Amniotic stem cell (primary cell): ENCODE measurements at places on chromosomes 7 and 10.
A peak's percentile ranks its signal among the peaks of the same experiment; 100 is the strongest.

DNA sequence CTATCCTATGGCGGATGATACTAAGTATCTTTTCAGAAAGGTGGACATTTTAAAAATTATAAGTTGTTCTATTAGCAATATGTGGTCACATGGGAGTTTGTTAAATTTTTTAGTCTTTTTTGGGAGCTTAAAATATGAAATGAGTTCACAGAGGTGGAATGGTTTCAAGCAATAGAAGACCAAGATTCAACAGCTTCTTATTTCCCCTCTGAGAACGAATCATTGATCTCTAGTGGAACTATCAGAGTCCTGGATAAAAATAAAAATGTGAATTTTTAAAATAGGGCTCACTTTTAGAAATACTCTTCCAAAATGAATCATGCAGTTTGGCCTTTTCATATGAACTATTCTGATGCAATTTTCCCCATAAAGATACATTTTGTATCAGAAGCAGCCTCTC is 467.7 kb upstream of the KLF6 start:
- DNase-seq, result no peak

DNA sequence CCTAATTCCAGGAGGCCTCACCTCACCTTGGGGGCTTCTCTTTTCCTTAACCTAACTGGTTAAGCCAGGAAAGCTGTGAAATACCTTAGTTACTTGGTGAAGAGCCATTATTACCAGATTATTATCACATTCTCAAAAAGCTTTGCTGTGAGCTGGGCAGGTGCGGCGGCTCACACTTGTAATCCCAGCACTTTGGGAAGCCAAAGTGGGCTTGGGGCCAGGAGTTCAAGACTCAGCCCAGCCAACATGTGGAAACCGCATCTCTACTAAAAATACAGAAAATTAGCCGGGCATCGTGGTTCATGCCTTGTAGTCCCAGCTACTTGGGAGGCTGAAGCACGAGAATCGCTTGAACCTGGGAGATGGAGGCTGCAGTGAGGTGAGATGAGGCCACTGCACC is 102.4 kb upstream of the KLF6 start:
- no peak for DNase-seq

DNA sequence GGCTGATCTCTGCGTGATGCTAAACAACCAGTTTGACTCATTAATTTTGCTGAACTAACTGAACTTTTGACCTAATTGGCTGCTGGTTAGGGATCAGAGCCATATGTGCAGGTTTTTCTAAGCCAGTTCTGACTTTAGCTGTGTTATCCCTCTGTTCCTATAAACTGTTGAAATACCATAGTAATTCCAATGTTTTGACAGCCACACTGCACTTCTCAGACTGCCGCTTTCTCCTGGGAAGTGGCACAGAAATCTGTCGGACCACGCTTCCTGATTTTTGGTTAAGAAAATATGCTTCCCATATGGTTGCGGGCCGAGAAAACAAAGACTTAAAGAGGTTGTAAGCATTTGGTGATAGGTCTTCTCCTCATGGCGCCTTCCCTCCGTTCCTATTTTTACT is 42.3 kb downstream of the TBXAS1 start:
- DNase-seq, result no peak

DNA sequence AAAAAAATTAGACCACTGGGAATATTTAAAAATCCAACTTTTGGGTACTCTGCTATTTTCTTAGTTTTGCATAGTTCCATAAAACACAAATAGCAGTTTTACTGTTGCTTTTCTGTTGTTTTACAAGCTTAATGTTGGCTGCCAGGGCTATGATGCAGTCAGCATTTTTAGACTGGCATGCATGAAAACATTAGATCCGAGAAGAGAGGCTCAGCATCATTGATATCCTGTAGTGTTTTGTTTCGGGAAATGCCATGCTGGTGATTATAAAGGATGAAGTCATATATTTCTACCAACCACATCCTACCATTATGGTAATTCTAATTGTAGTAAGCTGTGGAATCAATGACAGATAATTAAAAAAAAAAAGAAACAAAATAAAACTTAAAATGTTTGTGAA is 104.6 kb downstream of the MBL2 start:
- no peak for DNase-seq

DNA sequence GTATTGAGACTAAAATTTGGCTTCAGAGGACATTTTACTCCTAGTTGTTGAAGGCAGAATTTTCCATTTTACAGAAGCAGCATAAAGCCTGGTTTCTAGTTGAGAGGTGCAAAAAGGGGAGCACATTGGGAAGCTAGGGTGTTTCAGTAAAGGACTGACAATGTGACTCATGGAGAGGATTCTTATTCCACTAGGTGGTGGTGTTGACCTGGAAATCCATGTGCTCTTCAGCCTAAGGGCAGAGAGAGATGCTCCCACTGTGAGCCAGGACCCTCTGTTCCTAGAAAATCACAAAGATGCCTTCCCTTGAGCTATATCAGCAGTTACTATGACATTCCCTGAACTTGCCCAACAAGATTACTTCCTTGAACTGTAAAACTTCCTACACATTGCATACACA is 687.8 kb downstream of the IPMK start:
- no peak for DNase-seq

DNA sequence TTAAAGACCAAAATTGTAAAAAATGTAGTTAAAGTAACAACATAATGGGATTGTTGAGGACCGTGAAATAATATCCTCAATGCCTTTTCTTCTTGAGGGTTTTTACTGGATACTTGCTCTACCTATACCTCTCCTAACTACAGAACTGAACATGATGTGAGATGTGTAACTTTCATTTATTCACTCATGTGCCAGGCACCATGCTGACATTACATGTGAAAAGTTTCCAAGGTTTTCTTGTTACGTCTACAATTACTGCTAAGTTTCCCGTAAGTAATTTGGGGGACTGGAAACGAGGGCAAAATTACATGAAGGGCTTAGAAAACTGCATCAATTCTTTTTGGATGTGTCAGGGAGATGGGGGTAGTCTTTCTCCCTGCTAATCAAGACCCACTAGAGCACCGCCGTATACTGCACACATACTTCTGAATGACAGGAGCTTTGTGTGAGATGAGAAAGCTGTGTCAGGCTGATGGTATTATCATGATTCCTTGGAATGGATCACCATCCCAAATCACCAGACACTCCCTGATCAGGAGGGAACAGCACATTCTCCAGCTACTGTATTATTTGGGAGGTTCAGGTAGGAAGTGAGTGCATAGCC is 41.8 kb downstream of the PTPRZ1 start:
- no peak for DNase-seq

GRCh38 chr10:31536302-31536701 is 217.3 kb downstream of the ZEB1 start:
- no peak for DNase-seq

DNA sequence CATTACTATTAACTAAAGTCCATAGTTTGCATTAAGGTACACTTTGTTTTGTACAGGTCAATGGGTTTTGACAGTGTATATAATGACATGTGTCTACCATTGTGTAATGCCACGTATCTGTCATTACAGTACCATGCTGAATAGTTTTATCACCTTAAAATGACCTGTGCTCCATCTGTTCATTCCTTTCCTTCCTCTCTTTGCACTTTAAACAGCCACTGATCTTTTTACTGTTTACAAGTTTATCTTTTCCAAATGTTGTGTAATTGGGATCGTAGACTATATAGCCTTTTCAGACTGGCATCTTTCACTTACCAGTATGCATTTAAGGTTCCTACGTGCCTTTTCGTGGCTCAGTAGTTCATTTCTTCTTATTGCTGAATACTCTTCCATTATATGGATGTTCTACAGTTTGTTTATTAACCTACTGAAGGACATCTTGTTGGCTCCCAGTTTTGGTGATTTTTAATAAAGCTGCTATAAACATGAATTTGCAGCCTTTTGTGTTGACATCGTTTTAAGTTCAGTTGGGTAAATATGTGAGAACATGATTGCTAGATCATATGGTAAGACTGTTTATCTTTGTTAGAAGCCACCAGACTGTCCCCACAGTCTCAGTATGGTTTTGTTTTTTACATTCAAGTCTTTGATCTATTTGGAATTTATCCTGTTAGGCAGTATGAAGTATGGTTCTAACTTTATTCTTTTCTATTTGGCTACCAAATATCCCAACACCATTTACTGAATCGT is 24.7 kb downstream of the STAM start:
- DNase-seq, result no peak

- DNase-seq, result peak; percentile 78
These were observed 312.0 kb upstream of the ZMIZ1 start for GRCh38 chr10:78756604-78757343.

DNA sequence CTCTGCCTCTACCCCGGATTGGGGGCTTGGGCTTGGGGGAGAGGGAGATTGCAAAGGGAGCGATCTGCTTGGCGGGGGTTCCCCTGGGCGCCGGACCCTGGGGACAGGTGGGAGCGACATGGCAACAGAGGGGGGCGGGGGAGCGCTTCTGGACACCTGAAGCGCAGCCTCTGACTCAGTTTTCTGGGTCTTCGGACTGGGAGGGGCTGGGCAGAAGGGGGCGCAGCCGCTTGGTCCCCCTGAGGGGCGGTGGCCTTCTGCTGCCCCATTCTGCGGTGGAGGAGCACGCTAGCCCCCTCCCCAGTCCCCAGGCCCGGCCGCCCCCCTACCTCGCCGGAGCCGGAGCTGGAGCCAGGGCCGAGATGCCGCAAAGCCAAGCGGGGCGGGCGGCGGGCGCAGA is 380 bp downstream of the NAT16 start:
- DNase-seq, result no peak

GRCh38 chr7:74474271-74474865 is 20.7 kb downstream of the GTF2IRD1 start:
- no peak for DNase-seq

- DNase-seq, result no peak
These were observed 58.3 kb downstream of the VCL start for GRCh38 chr10:74056050-74056818.

DNA sequence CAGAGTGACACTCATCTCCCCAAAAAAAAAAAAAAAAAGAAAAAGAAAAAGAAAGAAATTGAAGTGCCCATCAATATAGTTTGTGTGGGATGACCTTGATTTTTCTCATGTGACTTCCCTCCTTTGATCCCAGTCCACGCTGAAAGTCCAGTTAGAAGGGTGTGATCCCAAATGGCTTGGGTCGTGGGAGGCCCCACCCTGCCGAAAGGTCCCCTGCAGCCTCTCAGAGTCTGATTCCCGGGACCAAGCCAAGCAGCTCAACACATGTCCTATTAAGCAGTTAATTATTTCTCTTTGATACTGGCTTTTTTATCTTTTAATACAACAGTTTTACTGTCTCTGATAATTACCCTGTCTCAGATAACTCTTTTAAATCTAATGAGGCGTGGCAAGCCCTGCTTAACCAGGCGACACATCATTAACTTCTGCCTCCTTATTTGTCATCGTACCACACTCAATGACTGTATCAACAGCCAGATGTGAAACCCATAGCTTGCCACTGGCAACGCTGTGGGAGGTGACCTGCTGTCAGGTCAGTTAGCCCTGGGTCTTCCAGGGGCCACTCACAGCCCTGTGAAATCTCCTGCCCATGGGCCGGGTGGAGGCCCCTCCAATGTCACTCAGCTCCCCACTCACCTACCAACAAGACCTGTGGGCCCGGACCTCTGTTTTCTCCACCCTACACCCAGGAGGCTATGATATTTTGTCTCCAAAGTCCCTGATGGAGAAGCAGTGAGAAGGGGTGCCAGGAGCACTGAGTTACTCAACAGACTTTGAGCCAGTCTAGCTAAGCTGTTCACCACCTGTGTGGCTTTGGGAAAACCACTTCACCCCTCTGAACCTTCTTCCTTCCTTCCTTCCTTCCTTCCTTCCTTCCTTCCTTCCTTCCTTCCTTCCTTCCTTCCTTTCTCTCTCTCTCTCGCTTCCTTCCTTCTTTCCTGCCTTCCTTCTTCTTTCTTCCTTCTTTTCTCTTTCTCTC is 110.0 kb upstream of the SFMBT2 start:
- no peak for DNase-seq

DNA sequence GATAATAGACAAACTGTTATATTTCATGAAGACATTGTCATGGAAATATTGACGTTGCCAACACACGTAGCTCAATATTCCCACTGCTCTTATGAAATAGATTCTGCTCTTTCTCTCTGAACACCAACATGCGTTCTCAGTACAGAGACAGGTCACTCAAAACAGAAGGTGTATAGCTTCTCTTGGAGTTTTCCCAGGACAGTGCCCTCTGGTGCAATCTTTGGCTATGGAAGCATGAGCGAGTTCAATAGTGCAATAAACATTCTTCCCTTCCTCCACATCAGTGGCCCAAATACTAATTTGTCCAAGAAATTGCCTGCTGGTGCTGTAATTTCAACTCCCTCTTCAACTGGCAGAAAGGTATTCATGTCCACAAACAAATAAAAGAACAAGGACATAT is 145.3 kb downstream of the MAGI2 start:
- no peak for DNase-seq

- DNase-seq, result no peak
These were observed 901 bp upstream of the CCNY start for GRCh38 chr10:35335133-35336083.

- no peak for DNase-seq
These were observed 112.5 kb upstream of the ARID5B start for GRCh38 chr10:61789031-61789430.

- DNase-seq, result no peak
These were observed 23.4 kb upstream of the ZC3HAV1 start for GRCh38 chr7:139132887-139133286.

- no peak for DNase-seq
These were observed 44.7 kb upstream of the ZNF800 start for GRCh38 chr7:127437241-127437640.

DNA sequence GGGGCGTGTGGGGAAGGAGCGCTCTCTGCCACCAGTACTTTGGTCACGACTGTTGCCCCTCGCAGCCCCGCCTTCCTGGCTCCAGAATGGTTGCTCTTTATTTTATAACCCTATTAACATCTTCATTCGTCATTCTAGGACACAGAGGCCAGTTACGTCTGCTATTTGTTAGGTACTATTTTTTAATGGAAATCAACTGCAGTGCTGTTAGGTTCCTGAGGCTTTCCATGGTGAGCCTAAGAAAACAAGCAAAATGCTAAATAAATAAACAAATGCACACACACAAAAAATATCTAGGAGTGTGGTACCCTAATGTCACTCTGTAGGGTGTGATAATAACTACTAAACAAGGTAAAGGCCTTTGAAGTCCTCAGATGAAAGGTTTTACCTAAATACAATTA is 71.1 kb downstream of the SLC37A3 start:
- DNase-seq, result no peak

DNA sequence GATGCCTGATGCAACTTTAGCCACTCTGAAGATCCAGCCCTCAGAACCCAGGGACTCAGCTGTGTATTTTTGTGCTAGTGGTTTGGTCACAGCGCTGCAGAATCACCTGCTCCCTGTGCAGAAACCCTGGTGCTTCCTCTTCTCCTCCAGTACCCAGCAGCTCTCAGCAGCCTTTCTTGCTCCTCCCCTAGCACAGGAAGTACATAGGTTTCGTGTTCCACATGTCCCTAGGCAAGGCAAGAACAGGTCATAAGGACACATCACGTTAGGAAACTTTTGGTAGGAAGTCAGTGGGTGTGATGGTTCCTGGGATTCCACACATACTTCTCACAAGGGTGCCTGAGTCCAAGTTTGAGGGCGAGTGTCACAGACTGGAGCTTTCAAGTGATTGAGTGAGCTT is 167.9 kb upstream of the PRSS1 start:
- no peak for DNase-seq
